ENCODE measurements at places on chromosomes 12 and 14.
A peak's percentile ranks its signal among the peaks of the same experiment; 100 is the strongest.

DNA sequence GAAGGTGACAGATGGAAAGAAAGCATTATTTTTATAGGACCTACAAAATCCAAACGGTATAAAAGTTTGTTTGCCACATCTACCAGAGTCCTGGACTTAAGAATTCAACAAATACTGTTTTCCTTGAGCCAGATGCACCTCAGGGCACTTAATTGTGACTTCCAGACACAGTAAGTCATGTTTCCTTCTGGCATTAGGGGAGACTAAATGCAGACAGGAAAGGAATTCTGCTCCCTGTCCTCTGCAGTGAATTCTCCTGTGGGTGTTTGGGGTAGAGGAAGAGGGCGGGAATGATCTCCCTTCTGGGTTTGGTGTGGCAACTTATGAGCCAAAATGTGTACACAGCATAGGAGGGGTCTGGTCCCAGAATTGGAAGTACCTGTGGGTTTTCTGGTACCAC is 93.9 kb upstream of the ZDHHC17 start:
- no peak for DNase-seq

DNA sequence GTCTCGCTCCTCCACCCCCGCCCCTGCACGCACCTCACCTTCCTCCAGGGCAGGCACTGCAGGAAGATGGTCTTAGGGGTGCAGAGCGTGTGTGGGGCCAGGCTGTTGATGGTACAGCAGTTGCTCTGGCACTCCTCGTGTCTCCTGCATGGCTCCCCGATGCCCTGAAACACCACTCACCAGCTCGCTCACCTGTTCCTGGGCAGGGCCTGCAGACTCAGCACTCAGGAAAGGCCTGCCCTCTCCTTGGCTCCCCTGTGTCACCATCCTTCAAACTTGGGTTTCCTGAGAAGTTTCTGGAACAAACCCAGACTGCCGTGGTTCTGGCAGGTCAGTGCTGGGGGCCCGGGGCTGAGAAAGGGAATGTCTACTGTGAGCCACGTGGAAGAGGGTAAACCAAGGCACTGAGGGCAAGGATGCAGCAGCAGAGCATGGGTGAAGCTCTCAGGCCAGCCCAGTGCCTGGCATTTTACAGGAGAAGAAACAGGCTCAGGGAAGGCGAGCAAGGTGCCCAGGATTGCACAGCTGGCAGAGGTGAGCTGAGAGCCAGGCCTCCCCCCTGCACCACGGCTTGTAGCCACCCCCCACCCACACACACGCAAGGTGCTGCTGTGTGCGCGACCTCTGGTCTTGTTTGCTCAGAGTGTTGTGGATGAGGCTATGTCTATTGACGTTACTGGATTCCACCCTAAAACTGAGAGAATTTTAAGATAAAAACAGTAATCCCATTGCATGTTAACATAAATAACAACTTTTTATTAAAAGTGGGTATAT is 5.5 kb downstream of the LRCOL1 start:
- DNase-seq = no peak

DNA sequence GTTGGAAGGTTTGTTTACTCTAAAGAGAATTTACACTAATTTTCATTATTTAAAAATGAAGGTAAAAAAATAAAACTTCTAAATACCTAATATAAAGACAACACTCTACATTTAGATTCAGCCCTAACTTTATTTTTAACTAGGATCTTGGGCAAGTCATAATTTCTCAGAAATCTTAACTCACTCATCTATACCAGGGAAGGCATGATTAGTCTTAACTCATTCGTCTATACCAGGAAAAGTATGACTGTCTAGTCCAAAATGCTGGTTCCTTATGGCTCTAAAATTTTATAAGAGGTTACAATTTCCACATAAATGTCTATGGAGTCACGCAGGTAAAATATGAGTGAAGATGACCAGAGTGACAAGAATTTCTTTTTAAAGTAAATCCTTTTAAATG is 52.7 kb upstream of the POC1B start:
- DNase-seq = no peak

GRCh38 chr12:57518920-57519795 is 1.2 kb downstream of the DDIT3 start:
- no peak for DNase-seq

DNA sequence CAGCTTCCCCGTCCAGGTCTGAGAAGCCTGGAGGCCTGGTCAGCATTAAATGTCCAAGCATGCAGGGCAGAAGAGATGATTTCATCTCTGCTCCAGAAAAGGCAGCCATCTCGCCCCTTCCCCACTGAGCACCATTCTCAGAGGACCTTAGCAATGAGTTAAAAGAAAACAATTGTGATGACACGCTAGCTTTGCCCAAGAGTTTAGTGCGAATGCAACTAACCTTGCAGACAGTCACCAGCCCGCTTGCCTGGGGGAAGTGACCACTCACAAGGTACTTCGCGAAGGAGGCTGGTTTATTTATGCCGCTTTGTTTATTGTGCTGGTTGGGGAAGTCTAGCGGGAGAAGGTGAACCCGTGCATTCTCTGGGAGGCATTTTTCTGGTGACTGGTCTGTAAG is 170.7 kb downstream of the RBM19 start:
- DNase-seq = no peak

GRCh38 chr14:104746934-104747481 is 5.9 kb upstream of the SIVA1 start:
- no peak for DNase-seq

GRCh38 chr12:56593909-56594621 is 36.1 kb downstream of the BAZ2A start:
- DNase-seq = peak; percentile 38

DNA sequence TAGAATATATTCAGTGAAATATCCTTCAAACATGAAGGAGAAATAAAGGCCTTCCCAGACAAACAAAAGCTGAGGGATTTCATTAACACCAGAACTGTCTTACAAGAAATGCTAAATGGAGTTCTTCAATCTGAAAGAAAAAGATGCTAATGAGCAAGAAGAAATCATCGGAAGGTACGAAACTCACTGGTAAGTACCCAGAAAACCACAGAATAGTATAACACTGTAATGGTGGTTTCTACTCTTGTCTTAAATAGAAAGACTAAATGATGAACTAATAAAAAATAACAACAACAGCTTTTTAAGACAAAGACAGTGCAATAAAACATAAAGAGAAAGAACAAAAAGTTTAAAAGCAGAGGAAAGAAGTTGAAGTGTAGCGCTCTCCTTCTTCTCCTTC is 18.7 kb upstream of the RNF212B start:
- DNase-seq = no peak

DNA sequence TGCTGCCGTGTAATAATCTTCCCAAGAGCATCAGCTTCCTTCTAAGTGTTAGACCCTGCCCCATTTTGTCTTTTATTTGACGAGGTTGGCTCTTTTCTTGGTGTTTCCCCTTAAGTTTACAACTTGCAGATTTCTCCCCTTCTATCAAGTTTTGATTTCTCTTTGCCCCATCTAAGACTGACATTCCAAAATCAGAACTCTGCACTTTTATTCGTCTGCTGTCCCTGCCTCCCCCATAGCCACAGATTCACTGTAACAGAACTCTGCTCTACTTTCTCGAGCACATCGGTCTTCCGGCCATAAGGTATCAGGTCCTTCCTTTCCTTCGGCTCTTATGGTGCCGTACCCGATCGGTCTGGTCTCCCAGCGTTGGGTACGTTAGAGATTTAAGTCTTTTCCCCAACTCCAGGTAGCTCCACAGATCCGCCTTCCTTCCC is 563 bp downstream of the DCP1B start:
- no peak for DNase-seq

DNA sequence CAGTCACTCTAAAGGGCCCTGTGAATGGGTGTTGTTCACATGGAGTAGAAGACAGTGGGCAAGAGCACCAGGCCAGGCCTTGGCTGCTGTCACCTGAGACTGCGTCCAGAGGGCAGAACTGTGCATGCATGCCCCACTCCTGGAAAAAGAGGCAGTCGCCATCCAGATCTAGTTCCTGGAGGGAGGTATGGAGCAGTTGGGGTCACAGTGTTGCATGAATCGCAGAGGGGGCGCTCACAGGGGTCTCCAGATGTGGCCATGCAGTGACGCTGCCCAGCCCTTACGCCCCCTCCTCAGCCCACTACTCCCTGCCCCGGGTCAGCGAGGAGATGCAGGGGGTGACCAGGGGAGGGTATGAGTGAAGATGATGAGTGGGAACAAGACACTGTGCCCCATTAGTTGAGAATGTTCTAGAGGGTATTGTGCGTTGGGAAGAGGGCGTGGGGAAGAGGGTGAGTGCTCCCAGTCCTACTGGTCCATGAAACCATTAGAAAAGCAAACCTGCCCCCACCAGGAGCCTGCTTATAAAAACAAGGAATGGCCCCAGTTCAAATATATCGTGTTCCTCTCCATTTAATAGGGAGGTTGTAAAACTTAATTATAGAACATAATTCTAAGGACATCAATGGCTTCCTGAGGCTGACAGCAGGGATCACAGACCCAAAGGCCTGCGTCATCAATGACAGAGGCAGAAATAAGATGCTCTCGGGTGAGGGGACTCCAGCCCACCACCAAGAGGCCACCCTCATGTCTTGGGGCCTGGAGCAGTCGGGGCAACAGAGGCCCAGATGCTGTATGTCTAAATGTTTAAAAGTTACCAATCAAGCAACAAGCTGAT is 32.2 kb upstream of the BCL7A start:
- no peak for DNase-seq

DNA sequence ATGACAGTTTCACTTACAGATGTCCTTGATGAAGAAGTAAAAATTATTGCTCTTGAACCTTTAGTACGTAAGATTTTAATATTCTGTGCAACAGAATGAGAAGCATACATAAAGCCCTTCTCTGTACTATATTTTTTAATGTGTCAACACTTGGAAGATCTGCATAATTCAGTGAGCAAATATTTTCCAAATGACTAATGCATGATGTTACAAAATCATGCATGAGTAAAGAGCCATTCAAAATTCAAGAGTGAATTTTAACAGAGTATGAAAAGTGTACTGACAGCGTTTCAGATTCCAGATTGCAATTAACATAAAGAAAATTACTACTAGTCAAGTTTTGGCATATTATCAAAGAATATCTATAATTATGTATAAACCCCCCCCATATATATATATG is 101.4 kb upstream of the BBS10 start:
- no peak for DNase-seq

DNA sequence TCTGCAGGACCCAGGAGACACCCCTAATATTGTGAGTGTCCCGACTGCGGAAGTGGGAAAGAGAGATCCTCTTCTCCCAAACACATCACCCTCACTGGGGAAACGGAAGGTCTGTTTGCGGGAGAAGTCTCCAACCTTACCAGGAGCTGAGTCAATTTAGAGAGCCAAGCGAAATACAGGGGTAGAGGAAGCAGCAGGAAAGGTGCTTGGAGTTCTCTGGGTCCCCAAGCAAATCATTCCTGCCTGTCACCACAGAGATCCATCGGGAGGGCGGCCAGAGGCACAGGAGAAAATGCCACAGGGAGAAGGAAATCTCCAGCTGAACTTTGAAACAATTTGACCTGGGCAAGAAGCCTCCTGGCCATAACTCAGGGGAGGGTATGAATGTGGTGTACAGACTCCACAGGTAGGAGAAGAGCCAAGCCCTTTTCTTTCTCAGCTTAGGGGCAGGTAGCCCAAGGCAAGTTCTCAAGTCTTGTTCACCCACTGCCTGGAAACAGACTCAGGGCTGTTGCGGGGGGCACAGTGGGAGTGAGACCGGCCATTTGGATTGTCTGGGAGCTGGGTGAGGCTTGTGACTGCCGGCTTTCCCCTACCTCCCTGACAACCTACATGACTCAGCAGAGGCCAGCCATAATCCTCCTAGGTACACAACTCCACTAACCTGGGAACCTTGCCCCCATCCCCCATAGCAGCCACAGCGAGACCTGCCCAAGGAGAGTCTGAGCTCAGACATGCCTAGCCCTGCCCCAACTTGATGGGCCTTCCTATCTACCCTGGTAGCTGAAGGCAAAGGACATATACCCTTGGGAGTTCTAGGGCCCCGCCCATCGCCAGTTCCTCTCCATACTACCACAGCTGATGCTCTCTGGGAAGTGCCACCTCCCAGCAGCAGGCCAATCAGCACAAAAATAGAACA is 211.9 kb upstream of the ARHGAP5 start:
- DNase-seq = no peak

- DNase-seq = no peak
Observed at GRCh38 chr14:101588990-101589389, 27.7 kb downstream of the DIO3 start.

GRCh38 chr12:14880890-14881453 is 4.7 kb downstream of the MGP start:
- no peak for DNase-seq

GRCh38 chr14:105315211-105315721 is 718 bp downstream of the PACS2 start:
- no peak for DNase-seq

DNA sequence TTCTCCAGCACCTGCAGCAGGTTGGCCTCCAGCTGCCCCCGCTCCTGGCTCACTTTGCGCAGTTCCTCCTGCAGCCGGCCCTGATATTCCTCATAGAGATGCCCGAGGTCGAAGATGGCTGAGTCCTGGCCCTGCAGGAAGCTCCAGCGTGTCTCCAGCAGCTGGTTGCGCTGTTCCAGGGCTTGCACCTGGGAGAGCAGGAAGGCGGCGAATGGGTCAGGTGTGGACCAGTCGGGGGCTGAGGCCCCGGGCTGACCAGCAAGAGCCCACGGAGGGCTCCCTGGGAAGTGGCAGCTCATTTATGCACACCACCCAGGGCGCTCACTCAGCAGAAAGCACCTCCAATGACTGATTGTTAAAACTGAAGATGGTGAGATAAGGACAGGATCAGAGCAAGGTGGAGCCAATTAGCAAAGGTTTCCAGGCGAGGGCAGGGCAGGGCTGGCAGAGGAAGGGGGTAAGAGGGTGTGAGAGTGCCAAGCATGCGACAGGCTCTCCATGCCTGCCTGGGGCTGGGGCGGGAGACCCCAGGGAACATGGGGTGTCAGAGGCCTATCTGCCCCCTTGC is 6.3 kb downstream of the KRT80 start:
- DNase-seq = no peak

DNA sequence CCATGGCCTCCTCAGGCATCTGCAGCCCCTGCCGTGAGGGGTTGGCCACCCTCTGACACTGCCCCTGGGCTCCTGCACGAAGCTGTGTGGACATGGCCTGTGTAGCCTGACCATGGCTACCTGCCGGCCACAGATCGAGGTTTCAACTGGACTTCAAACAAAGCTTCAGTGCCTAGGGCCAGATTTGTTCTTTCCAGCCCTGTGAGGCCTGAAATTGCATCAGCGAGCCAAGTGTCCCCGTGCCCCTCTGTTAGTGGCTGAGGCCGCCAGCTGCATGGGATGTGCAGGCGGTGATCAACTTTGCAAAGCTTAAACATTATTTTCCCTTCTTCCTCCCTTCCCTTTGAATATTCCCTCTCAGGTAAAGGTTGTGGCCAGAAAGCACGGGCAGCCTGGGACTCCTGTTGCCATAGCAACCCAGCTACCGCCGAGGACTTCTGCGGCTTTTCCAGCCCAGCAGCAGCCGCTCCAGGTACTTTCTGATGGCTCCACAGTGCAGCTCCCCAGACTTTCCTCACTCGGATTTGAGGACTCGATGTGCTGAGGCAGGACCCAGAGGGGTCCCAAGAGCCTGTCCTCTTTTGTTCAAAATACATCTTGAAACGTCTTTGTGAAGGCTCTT is 35.8 kb downstream of the DDX51 start:
- no peak for DNase-seq

GRCh38 chr14:70707138-70708038 is 65.7 kb downstream of the TTC9 start:
- DNase-seq = no peak

All from activated CD4-positive, CD25-positive, alpha-beta regulatory T cell treated with anti-CD3 and anti-CD28 coated beads, Interleukin-2, amount 50 U/mL, for 16 hours (primary cell).